Activated CD4-positive, CD25-positive, alpha-beta regulatory T cell (primary cell): ENCODE measurements at places on chromosomes 7 and 10.

DNA sequence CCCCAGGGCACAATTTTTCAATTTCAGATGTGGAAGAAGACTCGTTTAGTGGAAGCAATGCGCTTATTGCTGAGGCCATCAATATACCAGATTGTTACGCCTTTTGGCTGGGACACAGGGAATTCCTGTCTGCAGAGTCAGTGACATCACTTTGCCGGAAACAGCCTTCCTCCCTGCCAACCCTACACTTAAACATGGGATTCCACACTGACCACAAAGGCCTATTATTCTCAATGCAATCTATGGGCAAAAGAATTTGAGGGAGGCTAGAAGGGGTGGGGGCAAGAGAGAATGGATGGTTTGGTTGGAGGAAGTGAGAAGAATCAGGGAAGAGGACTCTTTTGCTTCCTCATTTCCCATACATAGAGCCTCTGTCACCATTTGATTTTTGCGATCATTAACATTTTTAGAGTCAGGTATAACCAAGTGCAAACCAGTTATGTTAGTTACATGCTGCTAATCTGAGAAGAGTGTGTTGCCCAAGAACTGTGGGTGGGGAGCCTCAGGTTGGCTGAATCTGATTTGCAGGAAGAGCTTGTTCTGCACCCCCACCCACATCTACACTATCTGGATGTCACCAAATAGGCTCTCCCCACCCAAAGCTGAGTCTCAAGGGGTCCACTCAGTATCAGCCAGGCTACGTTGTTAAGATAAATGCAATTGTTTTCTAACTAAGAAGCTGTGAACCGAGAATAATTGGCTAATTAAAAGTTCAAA, 58.2 kb downstream of the ENTPD1 start:
- no peak for DNase-seq

DNA sequence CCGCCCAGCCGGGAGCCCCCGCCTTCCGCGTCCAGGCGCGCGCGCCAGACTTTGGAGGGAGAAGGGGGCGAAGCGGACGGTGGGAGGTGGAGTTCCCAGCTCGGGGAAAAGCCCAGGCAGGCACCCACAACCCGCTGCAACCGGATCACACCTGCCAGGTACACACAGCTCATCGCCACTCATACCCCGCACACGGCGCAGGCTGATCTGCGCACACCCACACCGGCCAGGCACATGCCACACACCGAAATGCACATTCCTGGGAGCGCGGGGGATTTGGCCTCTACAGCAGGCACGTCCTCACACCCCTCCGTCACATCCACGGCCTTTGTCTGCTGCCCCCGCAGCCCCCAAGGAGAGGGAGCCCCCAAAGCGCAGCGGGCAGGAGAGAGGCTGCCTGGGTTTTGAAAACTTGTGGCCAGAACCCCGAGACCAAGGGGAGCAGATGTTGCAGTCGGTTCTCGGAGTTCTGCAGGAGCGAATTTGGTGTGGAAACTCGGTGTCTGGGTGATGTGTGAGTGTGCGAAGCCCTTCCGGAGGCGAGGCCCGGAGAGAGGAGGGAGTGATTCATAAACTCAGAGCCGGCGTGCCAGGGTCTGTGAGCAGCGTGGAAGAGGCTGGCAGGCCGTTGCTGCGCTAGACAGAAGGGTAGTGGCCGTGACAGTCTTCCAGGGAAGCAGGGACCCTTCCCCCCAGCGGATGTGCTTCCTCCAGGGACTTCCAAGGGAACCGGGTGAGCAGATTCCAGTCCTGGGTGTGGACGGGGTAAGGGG, 734 bp downstream of the CHST3 start:
- no peak for DNase-seq

- DNase-seq = no peak
These were observed 139.0 kb downstream of the TACC2 start for GRCh38 chr10:122127943-122128342.

GRCh38 chr7:136103545-136104268, 126.5 kb upstream of the MTPN start:
- DNase-seq = no peak

GRCh38 chr10:21202776-21203462, 305.8 kb upstream of the NEBL start:
- no peak for DNase-seq

DNA sequence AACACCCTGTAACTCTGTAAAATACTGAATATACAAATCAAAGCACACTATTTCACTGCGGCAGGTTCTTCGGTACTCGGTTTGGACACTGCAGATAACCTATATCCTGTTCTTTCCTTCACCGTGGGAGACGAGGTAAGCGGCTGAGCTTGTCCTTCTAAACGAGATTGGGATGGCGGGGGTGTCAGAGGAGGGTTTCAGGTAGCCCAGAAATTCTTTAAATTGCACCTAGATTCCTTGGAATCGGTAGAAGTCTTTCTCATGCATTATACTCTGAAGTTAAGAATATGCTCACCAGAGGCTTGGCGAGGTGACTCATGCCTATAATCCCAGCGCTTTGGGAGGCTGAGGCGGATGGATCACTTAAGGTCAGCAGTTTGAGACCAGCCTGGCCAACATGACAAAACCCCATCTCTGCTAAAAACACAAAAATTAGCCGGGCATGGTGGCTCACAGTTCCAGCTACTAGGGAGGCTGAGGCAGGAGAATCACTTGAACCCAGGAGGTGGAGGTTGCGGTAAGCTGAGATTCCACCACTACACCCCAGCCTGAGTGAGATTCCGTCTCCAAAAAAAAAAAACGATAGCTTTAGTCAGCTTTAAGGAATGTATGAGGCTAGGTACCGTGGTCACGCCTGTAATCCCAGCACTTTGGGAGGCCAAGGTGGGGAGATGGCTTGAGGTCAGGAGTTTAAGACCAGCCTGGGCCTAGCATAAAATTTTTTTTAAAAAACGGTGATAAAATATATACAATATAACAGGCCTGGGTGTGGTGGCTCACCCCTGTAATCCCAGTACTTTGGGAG, 10.1 kb upstream of the LAT2 start:
- DNase-seq = no peak

DNA sequence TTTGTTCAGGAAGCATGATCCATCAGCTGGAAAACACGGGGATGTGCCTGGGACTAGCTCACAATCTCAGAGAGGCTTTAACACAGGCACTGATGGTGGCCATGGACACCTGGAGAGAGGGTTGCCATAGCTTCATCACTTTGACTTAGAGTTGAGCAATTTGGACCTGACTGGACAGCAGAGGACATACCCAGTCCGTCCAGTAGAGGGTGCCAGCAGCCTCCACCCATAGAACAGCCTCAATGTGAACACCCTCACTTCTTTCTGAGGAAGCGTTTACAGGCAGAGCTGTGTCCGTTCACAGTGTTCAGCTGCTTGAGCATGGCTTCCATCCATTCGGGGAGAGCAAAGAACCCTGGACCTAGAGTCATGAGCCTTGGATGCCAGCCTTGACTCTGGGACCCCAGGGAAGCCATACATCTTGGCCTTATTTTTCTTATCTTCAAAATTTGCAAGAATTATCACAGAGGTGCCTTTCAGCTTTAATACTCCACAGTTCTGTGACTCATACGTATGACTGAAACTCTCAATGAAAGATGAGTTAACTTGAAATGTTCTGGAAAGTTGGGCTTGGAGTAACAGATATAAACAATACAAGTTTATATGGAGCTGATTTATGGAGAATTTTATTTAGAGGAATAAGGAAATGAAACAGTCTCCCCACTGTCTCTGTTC, 302.9 kb upstream of the PODXL start:
- DNase-seq = no peak

- DNase-seq = no peak
These were observed 62.8 kb upstream of the PRKCQ start for GRCh38 chr10:6642876-6643275.

- DNase-seq = no peak
These were observed 18.8 kb downstream of the ZC3HAV1L start for GRCh38 chr7:139016931-139017511.

DNA sequence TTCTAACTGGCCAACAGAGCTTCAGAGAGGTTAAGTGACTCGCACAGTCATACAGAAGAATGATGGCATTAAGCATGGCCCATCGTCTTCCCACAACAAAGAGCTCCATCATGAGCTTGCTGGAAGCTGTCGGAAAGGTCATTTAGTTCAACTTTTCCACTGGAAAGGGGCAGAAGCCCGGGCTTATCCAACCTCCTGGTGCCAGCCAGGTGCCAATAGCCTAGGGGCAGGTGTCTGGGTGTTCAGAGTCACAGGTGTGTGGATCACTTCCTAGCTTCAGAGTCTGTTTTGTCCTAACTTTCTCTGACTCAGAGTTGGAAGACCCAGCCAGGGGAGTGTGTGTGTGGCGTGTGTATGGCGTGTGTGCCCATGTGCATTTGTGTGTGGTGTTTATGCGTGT, 1.3 kb upstream of the TRPV6 start:
- DNase-seq = no peak

DNA sequence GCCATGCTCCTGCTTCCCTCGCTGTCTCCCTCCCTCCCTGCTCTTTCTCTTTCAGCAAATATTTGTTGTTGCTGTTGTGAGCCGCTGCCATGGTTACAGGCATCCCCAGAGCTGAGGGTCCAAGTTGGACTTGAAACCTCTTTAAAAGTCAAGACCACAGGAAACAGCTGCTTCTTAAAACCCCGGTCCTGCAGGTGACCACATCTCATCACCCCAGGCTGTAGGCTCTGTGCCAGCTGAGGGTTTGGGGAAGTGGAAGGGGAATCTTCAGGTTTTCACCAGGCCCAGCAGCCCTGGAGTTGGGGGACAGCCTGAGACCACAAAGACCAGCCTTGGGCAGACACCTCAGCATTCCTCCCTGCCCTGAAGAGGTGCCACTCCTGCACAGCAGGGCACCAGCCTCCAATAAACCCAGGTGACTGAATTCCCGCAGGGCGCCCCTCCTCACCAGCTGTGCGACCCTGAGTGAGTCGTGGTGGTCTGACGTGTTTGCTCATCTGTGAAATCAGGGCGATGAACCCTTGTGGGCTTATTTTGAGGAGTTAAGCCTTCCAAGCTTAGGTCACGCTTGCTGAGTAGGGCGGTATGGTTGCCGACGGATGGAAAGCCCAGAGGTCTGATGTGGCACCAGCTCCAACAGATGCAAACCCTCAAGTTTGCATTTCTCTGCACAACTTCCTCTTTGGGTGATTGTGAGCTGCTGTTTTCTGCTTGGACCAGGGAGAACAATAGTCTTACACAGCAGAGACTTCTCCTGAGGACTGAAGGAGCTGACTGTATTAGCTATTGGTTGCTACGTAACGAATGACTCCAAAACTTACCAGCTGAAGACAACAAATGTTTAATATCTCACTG, 24.8 kb downstream of the NPTX2 start:
- DNase-seq = no peak

DNA sequence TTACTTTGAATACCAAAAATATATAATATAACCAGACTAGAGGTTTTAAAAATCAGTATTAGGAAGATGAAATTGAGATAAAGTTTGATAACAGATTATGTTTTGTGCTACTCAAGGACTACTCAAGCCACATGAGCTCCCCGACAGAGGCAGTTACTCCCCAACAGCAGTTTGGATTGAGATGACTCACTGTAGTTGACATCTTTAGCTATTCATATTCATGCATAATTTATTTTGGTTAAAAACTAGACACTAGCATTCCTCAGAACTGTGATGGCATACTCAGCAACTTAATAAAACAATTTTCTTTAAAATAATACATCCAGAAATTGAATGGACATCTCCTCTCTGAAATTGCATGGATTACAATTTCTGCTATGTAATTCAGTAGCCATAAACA, 19.6 kb downstream of the PCLO start:
- no peak for DNase-seq

DNA sequence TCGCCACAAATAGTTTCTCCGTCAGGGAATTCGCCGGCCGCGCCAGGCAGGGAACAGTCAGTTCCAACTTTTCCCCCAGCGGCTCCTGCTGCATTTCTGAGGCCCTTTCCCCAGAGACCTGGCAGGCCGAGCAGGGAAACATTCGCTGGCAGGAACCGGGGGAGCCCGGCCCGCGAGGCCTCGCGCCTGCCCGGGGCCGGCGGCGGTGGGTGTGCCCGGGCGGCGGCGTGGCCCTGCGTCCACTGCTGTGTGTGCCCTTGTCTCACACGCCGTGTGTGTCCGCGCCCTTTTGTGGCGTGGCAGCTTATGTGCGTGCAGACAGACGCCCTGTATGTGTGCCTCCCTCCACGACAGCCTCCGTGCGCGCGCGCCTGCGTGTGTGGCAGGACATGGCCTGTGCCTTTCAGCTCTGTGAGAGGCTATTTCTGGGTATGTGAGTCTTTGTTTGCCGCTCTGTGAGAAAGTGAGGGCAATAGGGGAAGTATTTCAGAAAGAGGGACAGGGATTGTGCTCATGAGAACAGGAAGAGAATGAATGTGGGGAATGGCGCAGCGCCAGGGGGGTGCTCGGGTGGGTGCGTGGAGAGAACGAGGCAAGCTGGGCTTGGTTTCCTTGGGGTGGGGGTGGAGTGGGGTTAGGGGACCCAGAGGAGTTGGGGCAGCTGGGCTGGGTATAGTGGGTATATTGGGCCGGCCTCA, 689 bp upstream of the SMARCD3 start:
- DNase-seq = no peak

DNA sequence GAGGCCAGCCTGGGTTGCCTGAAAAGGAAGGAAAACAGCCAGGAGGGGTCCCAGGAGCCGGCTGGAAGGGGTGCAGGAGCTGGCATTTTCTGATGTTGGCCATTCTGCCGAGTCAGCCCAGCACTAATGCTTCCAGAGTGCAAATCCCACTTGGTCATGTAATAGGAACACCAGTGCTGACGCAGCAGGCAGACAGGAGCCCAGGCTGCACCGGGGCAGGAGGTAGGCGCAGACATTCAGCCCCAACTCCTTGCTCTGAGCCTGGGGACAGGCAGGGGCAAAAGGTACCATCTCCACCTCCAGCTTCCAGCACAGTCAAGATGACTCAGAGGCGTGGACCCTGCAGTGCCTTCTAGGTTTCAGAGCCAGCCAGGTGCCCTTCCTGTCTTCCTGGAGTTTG, 10.2 kb upstream of the YWHAG start:
- no peak for DNase-seq

- DNase-seq = no peak
These were observed 67.6 kb downstream of the STK17A start for GRCh38 chr7:43650457-43651052.

- DNase-seq = no peak
These were observed 31.7 kb downstream of the HYAL4 start for GRCh38 chr7:123876557-123877256.

DNA sequence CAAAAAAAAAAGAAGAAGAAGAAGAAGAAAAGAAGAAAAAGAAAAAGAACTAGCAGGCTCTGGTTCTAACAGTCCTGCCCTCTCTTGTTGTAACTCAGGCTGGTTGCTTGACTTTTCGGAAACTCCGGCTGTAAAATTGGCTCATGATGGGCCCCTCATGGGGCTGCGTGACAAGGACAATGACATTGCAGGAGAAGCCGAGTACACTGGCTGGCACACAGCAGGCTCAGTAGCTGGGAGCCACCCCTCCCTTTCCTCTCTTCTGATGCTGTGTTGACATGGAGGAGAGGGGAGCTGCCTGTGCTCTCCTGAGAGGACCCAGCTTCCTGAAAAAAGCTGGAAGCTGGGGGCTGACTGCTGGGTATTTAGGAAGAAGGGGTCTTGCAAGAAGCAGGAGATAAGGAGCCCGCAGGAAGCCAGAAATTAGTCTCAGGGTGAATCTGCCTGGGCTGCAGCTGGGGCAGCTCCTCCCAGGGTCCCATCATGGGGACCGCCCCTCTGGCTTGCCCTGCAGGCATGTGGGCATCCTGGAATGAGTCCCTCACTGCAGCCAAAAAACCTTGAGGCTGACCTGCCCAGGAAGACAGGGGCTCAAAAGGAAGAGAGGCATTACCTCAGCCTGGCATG, 14.6 kb upstream of the GPR26 start:
- no peak for DNase-seq
